ENCODE measurements at places on chromosomes 1 and 21.

GRCh38 chr1:199512037-199512710 is 515.3 kb upstream of the NR5A2 start:
- no peak for DNase-seq

DNA sequence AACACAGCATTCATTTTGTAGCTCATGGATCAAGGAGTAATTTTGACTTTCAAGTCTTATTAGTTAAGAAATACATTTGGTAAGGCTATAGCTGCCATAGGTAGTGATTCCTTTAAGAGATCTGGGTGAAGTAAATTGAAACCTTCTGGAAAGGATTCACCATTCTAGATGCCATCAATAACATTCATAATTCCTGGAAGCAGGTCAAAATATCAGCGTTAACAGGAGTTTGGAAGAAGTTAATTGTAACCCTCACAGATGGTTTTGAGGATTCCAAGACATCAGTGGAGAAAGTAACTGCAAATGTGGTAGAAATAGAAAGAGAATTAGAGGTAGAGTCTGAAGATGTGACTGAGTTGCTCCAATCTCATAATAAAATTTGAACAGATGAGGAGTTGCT is 216.6 kb downstream of the GREM2 start:
- no peak for DNase-seq

GRCh38 chr1:221897321-221897721 is 155.4 kb upstream of the DUSP10 start:
- DNase-seq, result no peak

GRCh38 chr1:208600456-208601190 is 356.4 kb upstream of the PLXNA2 start:
- DNase-seq, result no peak

DNA sequence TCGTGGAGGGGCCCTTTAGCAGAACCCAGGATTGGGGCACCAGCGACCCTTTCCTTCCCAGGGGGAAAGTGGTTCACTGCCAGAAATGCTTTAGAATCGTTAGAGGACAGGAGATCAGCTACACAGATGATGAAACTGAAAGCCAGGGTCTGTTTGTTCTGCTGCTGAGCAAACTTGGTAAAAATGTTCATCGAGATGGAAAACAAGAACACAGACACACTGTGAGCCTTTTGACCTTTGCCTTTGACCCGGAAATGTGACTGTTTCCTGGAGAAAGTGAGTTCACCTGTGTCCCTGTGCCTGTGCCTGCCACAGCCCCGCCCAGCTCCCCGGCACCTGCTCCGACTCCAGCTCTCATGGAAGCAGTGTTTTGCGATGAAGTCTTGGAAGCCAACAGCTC is 234.3 kb downstream of the CAMTA1 start:
- no peak for DNase-seq

- peak; percentile 34 for DNase-seq
Measured at GRCh38 chr1:243233908-243234307, 21.2 kb downstream of the CEP170 start.

- DNase-seq, result peak; percentile 45
Measured at GRCh38 chr1:30732277-30732996, 9.1 kb upstream of the MATN1 start.

DNA sequence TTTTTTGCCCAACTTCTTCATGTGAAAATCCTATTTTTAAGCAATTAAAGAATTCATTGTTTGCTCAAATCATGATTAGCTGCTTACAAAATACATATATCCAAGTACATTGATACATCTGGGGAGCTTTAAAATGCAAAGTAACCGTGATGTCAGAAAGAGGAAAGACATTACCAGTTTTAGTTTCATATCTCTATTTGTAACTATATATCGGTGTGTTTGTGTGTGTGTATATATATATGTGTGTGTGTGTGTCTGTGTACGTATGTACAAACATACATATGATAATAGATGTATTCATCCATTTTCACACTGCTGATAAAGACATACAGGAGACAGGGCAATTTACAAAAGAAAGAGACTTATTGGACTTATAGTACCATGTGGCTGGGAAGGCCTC is 310.1 kb downstream of the DPYD start:
- no peak for DNase-seq

DNA sequence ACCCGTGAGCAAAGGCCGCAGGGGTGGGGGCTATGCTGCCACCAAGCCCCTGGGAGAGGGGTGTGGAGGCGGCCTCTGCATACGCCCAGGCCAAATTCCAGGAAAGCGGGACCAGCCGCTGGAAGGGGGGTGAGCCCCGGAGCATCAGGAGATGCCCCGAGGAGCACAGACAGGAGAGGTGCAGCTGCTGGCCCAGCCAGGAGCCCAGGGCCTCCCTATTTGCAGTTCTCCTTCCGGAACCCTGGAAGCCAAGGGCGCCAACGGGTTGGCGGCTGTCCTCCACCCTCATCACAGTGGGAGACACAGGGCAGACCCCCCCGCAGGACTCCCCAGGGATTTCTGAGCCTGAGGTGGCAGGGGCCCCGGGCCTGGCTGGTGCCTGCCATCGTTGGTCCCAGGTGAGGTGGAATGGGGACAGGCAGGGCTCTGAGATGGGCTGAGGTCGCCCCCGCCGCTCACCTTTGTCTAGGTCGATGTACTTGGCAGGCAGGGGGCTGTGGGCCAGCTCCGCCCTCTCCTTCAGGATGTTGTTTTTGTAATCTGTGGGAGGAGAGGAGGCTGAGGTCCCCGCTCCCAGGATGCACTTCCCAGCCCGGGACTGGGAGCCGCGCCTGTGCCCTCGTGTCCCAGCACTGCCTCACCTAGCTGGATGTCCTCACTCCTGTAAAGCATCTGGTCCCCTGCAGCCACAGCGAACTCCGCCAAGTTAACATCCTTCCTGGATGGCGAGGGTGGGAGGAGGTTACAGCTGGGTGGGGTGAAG is 4.4 kb upstream of the DVL1 start:
- DNase-seq, result no peak

All from OCI-M1 (cell line).